ENCODE measurements at places on chromosomes 6 and 20.
A peak's percentile ranks its signal among the peaks of the same experiment; 100 is the strongest.

- DNase-seq, result no peak
Observed at GRCh38 chr6:3542032-3542640, 85.3 kb upstream of the SLC22A23 start.

DNA sequence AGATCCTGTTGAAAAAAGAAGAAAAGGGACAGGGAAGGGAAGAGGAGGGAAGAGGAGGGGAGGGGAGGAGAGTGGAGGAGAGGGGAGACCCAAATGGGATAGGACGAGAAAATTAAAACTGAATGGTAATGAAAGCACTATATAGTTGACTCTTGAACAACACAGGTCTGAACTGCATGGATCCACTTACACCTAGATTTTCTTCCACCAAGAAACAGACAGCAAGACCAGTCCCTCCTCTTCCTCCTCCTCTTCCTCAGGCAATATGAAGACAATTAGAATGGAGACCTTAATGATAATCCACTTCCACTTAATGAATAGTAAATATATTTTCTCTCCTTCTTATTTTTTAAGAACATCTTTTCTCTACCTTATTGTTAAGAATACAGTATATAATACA is 113.5 kb downstream of the EPB41L2 start:
- no peak for DNase-seq

- no peak for DNase-seq
Observed at GRCh38 chr6:122859676-122860075, 70.6 kb downstream of the SMPDL3A start.

DNA sequence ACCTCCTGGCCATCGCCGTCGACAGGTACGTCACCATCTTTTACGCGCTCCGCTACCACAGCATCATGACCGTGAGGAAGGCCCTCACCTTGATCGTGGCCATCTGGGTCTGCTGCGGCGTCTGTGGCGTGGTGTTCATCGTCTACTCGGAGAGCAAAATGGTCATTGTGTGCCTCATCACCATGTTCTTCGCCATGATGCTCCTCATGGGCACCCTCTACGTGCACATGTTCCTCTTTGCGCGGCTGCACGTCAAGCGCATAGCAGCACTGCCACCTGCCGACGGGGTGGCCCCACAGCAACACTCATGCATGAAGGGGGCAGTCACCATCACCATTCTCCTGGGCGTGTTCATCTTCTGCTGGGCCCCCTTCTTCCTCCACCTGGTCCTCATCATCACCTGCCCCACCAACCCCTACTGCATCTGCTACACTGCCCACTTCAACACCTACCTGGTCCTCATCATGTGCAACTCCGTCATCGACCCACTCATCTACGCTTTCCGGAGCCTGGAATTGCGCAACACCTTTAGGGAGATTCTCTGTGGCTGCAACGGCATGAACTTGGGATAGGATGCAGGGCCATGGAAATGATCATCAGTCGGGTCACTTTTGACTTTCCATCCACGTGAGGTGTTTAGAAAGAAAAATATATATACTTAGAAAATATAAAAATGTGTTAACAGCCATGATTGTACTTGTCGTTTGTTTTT is 868 bp downstream of the MC3R start:
- no peak for DNase-seq

- DNase-seq, result peak; percentile 17
Observed at GRCh38 chr6:33983109-33983716, 162.7 kb downstream of the GRM4 start.

DNA sequence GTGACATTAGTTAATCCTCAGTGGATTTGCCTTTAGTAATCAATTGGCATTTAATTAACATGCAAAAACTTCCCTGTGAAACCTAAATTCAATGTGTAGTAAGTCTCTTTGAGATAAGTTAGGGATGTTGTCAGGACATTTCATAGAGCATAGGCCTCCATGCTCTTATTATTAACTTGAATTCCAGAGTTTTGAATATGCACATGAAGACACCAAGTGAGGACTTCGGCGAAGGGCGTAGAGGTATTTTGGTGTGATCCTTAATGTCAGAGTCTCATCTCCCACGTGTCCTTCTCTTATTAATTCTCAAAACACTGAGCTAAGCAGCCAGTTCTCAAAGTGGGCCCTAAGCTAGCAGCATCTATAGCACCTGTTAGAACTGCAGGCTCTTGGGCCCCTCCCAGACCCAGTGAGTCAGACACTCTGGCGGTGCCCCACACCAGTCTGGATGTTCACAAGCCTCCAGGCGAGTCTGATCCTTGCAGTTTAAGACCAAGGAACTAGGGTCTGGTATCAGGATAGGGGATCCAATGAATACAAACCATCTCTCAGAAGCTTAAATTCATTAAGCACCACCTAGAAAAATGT is 292.1 kb downstream of the QKI start:
- DNase-seq, result no peak

- DNase-seq, result no peak
Observed at GRCh38 chr6:18406955-18407749, 20.0 kb downstream of the RNF144B start.

GRCh38 chr6:43871933-43872332 is 101.9 kb downstream of the VEGFA start:
- DNase-seq, result no peak

DNA sequence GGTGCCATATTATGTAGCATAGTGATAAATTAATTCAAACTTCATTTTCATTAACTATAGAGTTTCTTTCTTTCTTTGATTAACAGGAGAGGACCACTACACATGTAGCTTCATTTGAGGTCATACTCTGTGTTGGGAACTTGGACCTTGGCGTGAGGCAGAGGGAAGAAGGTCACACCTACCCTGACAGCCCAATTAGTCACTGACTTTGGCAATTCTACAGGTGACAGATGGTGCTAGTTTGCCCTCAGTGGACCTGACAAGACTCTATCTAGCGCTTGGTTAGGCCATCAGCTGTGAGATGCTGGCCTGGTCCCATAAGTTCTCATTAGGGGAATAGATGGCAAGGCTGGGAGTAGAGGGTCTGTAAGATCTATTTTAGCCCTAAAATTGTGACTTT is 14.2 kb downstream of the SLX4IP start:
- no peak for DNase-seq

DNA sequence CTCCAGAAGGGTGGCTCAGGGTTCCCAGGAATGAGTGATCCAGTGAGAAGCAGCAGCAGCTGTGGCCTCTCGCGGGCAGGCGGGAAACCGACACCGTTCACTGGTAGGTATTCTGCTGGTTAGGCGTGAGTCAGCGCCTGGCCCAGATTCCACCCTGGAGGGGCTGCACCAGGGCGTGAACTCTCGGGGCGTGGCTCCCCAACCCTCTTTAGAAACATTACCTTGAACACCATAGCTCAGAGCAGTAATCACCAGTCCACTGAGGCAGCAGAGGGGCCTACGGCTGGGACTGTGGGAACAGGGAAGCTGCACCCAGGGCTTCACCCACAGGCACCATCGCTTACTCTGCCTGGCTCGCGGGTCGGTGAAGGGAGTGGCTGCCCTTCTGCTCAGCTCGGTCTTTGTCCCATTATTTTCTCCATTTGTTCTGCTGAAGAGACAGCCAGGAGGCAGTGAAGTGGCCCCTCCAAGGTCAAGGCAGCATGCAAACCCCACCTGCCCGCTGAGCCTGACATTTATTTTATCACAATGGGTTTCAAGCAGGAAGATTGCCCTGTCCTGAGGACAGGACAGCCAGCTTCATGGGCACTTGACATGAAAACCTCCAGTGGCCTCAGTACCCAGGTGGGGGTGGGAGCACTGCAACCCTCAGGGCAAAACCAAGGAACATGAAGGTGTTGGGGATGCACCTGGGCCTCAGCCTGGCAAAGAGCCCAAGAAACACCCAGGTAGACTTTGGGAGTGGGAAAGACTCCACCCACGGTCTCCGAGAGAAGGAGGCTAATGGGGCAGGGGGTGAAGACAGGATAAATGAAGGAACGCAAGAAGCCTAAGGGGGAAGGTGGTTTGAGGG is 51.0 kb upstream of the CD93 start:
- DNase-seq, result no peak

DNA sequence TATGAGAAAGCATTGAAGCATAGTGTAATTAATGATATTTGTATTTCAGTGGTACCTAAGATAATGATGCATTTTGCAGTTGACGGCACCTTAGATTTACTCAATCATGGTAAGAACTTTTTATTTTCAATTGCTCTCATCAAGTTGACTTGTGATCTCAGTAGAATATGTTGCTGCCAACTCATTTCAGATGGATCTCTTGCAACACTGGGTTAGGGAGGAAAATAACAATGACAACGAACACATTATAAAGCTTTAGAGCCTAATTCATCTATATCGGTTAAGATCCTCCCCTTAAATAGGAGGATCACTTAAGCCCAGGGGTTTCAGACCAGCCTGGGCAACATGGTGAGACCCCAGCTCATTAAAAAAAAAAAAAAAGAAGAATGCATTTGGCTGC is 18.0 kb upstream of the TBC1D22B start:
- peak; percentile 83 for DNase-seq

DNA sequence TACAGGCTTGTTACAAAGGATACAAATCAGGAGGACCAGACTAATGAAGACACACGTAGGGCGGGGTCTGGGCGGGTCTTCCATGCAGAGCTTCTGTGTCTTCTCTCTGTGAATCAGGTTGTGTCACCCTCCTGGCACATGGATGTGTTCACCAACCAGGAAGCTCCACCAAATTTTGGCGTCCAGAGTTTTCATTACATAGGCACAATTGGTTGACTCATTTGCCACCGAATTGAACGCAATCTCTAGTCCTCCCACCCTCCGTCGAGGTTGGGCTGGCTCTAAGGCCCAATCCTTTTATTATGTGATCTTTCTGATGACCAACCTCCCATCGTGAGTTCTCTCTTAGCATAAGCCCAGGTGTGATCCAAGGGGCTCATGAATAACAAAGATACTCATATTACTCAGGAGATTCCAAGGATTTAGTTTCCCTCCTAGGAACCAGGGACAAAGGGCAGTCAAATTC is 36.3 kb upstream of the DDR1 start:
- DNase-seq, result no peak

DNA sequence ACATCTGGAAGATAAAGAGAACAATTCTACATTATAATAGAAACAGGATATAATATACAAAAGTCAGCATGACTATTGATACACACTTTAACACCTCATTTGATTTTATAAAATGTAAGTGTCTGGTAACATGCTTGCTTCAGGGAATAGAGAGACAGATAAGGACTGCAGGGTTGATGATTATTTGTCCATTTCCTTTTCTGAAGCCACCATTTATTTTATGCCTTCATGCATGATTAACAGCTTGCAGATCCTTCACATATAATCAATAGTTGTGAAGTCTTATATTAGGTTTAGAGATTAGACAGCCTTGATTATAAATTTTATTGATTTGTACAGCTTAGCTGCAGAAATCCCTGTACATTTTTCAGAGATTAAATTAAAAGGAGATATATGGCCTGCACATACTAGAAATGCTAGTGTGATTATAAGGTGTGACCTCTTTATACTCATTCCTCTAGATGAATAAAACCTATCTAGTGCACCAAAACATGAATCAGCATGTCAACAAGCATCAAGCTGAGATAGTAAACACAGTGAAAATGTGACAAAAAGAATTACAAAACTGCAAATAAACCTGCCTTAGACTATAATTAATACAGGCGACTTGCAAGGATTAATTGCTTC is 198.8 kb upstream of the THEMIS start:
- no peak for DNase-seq

GRCh38 chr20:14928083-14928482 is 590.7 kb upstream of the FLRT3 start:
- DNase-seq, result peak; percentile 37

- DNase-seq, result no peak
Observed at GRCh38 chr6:165742047-165742446, 79.0 kb upstream of the PDE10A start.

- DNase-seq, result no peak
Observed at GRCh38 chr6:5865506-5866031, 141.2 kb downstream of the NRN1 start.

GRCh38 chr6:66558189-66558588 is 851.2 kb upstream of the EYS start:
- peak; percentile 4 for DNase-seq

DNA sequence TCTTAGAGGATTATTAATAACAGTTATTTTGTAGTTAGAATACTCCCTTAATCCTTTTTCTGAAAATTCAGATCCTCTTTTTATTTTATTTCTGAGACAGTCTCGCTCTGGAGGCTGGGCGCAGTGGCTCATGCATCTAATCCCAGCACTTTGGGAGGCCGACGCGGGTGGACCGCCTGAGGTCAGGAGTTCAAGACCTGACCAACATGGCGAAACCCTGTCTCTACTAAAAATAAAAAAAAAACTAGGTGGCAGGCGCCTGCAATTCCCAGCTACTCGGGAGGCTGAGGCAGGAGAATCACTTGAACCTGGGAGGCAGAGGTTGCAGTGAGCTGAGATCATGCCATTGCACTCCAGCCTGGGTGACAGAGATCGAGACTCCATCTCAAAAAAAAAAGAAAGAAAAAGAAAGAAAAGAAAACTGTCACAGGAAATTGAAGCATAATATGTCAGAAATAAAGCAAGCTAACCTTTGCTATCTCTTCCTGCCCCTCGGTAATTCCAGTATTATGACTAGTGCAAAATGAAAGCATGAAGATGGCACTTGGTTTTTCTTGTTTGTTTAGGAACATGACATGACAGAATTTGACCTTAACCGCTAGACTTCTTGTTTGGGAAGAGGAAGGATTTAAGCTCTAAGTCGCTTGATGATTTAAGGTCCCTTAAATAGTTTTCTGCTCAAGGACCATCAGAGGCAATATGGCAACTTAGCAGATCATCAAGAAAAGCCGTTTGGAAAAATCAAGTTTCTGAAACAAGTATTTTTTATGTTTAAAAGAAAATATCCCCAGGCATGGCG is 1.8 kb upstream of the RBM39 start:
- DNase-seq, result peak; percentile 42

DNA sequence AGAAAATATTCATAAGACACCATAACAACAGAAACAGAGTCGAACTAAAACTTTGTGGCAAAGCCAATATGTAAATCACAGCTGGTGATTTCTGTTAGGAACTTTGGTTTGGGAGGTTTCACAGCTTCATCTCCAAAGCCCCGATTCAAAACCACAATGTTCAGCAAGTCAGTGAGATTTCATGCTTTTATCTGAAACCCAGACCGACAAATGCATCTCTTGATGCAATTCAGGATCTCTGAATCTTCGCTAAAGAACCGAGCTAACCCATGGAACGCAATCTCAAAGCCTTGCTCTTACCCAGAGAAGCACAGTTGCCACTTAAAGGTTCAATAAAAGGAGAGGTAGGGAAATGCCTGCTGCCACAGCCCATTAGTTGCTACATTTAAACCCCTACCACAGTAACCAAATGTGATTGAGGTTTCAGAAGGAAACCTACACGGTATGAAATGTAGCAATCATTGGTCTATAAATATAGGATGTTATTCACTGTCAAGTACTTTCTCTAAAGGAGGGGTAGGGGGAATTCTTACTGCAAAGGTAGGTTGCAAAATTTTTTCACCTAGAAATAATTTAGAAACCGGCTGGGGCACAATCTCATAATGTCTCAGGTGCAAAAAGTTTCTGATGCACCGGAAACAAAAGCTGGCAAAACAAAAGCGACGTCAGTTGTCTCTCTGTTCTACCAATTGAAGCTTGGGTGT is 381.0 kb upstream of the ARID1B start:
- no peak for DNase-seq

GRCh38 chr6:89297695-89298351 is 17.3 kb downstream of the GABRR2 start:
- DNase-seq, result peak; percentile 96

- DNase-seq, result peak; percentile 60
Observed at GRCh38 chr6:2264932-2265331, 19.5 kb upstream of the GMDS start.
